ENCODE measurements at places on chromosomes 12 and 14.

DNA sequence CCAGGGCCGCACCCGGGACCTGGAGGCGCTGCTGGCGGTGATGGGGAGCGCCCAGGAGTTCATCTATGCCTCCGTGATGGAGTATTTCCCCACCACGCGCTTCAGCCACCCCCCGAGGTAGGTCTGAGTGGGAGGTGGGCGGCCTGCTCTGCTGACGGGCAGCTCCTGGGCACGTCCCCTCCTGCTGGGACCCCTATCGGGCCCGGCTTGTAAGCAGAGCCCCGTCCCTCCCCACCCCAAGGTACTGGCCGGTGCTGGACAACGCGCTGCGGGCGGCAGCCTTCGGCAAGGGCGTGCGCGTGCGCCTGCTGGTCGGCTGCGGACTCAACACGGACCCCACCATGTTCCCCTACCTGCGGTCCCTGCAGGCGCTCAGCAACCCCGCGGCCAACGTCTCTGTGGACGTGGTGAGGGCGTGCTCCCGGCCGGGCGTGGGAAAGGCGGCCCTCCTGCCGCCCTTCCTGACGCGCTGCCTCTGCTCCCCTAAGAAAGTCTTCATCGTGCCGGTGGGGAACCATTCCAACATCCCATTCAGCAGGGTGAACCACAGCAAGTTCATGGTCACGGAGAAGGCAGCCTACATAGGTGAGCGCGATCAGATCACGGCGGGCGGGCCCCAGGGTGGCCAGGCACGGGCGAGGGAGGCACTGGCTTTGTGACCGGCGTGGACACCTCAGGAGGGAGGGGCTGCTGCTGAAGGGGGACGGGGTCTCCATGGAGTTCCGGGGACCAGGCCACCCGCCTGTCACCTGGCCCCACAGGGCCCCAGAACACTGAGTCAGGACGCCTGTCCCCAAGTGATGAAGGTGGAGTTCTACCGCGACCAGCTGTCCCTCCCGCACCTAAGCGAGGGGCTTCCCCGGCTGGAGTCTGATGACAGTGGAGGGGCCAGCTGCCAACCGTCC lies 7.3 kb downstream of the PLD4 start:
- H3K4me3 ChIP-seq, result peak overlapping the region; percentile 52
- no peak overlapping the region for H3K27ac ChIP-seq
- no peaks in the 10 kb centered on the region for H3K36me3 ChIP-seq
- H3K4me1 ChIP-seq, result peaks cover 3% of the 10 kb centered on the region

DNA sequence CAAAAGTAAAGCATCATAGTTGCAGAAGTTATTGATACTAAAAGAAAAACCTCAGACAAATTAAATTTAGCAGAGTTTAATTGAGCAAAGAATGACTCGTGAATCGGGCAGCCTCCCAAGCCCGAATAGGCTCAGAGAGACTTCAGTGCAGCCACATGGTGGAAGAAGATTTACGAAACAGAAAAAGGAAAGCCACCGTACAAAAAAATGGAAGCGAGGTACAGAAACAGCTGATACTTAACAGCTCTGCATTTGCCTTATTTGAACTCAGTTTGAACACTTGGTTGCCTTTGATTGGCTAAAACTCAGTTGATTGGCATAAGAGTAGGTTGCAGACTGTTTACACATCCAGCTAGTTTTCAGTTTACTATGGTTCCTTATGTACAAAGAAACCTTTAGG lies 12.9 kb downstream of the TTC9 start:
- H3K4me1 ChIP-seq, result peaks cover 86% of the 10 kb centered on the region
- H3K36me3 ChIP-seq, result peaks cover 56% of the 10 kb centered on the region
- peak; percentile 30 for DNase-seq
- H3K4me3 ChIP-seq, result peak overlapping the region; percentile 71
- H3K27me3 ChIP-seq, result no peaks in the 10 kb centered on the region

DNA sequence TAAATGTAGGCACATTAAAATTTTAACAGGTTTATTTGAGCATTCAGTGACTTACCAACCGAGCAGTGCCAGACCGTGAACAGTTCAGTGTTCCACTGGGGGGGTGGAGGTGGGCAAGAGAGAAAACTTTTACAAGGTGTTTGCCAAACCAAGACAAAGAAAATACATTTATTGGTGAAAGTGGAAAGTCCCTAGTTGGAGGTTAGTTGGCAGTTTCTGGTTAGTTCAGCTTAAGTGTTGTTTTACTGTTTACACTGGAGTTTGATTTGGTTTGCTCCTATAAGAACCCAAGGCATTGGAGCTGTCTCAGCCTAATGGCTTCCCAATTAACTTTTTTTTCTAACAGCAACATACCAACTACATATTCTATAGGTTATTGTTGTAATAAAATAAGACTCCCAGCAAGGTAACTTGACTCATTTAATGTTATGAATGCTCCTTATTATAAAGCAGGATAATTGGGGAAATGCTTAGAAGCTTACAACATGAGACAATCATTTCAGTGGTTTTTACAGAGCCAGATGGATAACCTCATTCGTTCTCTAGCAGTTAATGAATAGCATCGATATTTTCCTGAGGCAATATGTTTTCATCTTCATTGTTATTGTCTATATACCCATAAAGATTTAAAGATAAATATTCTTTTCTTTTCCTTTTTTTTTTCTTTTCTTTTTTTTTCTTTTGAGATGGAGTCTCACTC lies 115.8 kb downstream of the ETNK1 start:
- no peak for DNase-seq
- no peak overlapping the region for H3K4me3 ChIP-seq
- no peaks in the 10 kb centered on the region for H3K4me1 ChIP-seq
- H3K36me3 ChIP-seq, result no peaks in the 10 kb centered on the region

- H3K4me1 ChIP-seq, result peaks cover 41% of the 10 kb centered on the region
- no peaks in the 10 kb centered on the region for H3K27me3 ChIP-seq
- H3K27ac ChIP-seq, result peak overlapping the region; percentile 68
- peaks cover 65% of the 10 kb centered on the region for H3K36me3 ChIP-seq
Measured at GRCh38 chr12:6569786-6570185, 1.7 kb upstream of the NOP2 start.

- no peak overlapping the region for H3K4me3 ChIP-seq
- no peak for DNase-seq
- H3K4me1 ChIP-seq, result peaks cover 12% of the 10 kb centered on the region
- no peak overlapping the region for H3K27ac ChIP-seq
- H3K36me3 ChIP-seq, result no peaks in the 10 kb centered on the region
Measured at GRCh38 chr12:10553148-10553547, 47.5 kb downstream of the EIF2S3B start.

- no peak overlapping the region for H3K27ac ChIP-seq
- H3K27me3 ChIP-seq, result no peaks in the 10 kb centered on the region
- H3K36me3 ChIP-seq, result no peaks in the 10 kb centered on the region
- no peak for DNase-seq
Measured at GRCh38 chr14:36426836-36427235, 93.2 kb downstream of the NKX2-1 start.

Data from activated naive CD4-positive, alpha-beta T cell treated with anti-CD3 and anti-CD28 coated beads, Interleukin-2, amount 10 ng/mL, durations not matched to agents 7 days and 5 days (primary cell).